ENCODE measurements at places on chromosomes 1 and 21. TPM values are rescaled to one million over a fixed set of nuclear protein-coding genes. Genes with fewer than 3 reads are reported as not detected.
A peak's percentile ranks its signal among the peaks of the same experiment; 100 is the strongest.

Gene CLDN17
- polyA plus RNA-seq = 0.46 TPM

Gene EFNA3
- 9.9 TPM for polyA plus RNA-seq

- DNase-seq = no peak
Measured at GRCh38 chr1:19042675-19043578, 86.5 kb upstream of the IFFO2 start.

DNA sequence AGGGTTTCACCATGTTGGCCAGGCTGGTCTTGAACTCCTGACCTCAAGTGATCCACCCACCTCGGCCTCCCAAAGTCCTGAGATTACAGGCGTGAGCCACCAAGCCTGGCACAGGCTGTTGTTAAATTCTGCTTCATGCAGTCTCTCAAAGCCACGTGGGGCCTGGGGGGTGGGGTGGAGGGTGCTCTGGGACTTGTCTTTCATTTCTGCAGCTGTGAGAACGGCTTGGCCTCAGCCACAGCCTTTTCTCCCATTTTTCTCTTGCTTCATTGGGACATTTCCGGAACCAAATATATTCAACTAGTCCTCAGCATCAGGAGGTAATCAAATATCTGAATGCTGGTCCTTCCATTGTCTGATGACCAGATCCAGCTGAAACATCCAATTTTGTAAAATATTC, 27.6 kb upstream of the KCNE2 start:
- DNase-seq = no peak

DNA sequence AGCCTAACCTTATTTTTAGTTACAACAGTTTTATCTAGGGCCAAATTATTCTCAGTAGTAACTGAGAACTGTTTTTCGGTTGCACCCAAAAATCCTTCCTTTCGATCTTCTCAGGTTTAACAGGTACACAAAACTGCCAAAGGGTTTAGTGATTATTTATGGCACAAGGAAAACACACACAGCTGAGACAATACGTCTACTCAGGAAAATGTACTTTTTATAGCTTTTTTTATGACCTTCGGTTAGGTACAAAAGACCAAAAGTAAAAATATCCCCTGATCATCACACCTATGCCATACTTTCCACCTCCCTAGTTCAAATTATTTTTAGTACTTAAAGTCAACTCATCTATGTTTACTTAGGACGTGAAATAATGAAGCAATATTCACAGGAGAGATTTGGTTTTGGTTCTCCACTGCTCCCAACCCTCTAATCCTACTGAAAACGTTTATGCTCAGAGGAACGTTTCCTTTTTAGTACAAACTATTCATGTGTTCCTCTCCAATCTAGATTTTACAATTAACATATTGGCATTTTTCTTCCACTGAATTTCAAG, 48.7 kb downstream of the TTLL7 start:
- DNase-seq = no peak

DNA sequence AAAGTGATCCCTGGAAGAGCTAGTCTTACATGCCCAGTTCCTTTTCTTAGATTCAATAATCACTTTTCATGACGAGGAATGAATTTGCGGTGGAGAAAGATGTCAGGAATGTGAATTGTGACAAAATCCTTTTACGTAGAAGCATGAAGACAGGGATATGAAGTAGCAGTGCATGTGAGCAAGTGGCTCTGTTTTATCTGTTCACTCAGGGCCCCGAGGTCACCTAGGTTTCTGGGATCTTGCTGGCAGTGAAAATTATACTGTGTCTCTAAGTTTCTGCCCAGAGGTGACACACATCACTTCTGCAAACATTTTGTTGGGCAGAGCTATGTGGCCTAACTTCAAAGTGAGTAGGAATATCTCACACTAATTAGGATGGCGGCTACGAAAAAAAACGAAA, 79.3 kb downstream of the USP25 start:
- DNase-seq = no peak

Gene PLA2G2F
- not detected for polyA plus RNA-seq

DNA sequence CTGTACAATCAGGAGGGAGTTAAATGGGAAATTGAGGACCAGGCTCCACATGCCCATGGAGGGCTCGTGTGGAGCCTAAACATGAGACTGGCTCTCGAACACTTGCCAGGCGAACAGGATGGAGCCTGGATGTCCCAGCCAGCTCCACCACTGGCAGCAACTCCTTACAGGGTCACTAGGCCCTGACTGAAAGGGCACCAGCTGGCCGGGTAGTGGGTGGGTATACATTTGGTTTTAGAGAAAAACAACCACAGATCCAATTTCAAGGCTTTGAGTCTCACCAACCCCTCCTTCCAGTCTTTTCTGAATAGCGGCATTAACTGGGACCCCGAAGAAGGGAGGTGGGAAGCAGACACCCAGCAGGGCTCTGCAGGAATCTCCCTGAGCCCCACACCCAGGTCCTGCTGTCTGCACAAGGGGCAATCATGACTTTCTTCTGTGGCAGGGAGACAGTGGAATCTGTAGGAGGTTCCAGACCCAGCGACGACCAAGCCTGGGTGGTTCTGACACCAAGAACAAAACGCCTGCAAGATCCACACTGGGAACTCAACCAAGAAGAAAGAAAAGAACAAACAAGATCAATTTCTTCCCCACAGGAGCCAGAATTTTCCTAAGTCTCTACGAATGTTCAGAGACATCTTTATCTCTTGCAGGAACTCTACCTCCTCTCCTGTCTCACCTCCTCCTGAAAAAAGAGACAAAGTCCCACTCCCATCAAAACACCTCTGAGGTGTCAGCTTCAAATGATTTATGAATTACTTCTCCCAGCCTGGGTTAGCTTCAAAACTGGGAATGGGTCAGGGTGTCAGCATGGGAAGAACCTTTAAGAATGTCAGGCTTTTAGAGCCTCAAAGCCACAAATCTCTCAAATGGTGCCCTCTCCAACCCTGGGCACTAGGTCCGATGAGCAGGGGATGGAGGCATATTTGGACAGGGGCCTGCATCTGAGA, 26.5 kb upstream of the SRP9 start:
- DNase-seq = no peak

Gene TBX15
- 1.5 TPM for polyA plus RNA-seq

- DNase-seq = no peak
Measured at GRCh38 chr1:24558902-24559791, 3.3 kb downstream of the NCMAP start.

Gene CYP4A11
- polyA plus RNA-seq = not detected

Gene KCNQ4
- 2.3 TPM for polyA plus RNA-seq

GRCh38 chr1:10764296-10764798, 32.1 kb downstream of the CASZ1 start:
- DNase-seq = no peak

GRCh38 chr1:202193614-202194327, at the start of gene LGR6:
Gene LGR6 (plus strand): TSS chr1:202193799. CDS start chr1:202193990, 191 bp downstream.
- DNase-seq = no peak

Gene GLMP
- 26.1 TPM for polyA plus RNA-seq

DNA sequence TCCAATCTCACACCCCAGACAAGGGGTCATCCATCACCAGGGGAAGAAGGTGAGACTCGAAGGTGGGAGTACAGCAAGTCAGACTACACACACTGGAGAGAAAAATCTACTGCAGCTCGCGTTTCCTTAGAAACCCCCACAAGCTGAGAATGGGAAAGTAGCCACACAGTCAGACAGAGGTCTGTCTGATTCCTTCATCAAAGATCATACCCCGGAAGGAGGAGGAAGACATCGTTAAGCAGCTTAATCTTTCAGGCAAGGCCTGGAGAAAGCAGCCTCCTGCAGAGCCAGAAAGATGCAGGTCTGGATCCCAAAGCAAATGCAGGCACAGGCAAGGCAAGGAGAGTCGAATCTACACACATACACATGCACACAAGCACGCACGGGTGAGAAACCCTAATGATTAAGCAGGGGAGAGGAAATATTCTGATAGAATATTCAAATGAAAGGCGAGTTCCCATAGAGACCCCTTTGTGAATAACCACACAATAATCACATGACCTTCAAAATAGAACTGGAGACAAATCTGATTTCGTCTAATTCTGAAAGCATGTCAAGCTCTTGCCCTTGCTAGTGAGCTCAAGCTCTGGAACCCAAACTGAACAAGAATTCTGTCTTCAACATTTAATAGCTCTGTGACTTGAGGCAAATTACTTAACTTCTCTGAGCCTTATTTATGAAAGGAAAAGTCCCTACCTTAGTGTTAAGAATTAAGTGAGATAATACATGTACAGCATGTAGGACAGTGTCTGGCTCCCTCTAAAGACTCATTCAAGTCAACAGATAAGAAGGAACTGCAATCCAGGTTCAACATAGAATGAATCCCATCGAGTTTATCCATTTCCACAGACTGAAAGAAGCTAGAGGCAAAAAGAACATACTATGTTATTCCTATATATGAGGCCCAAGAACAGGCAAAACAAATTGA, 387.8 kb downstream of the OMA1 start:
- DNase-seq = no peak

GRCh38 chr1:58084266-58084665, 462.3 kb downstream of the OMA1 start:
- no peak for DNase-seq

- no peak for DNase-seq
Measured at GRCh38 chr1:228284521-228284920, 76.7 kb downstream of the OBSCN start.

DNA sequence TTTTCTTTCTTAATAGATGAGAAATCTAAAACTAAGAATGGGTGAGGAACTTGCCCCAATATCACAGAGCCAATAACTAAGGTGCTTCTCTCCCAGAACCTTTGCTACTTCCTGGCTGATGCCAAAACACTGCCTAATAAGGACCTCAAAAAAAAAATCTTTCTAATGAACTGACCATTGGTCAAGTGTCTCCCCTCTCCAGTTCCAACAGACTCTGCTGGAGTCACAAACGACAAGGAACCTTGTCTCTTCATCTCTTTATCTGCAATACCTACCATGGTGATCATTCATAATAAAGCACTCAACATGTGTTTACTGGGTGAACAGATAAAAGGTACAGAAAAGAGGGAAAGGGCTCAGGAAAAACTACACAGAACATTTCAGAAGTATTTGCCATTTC, 197.4 kb downstream of the LTN1 start:
- no peak for DNase-seq

Gene LCE3E
- not detected for polyA plus RNA-seq

- DNase-seq = no peak
Measured at GRCh38 chr1:147124266-147124665, 48.0 kb downstream of the PRKAB2 start.

DNA sequence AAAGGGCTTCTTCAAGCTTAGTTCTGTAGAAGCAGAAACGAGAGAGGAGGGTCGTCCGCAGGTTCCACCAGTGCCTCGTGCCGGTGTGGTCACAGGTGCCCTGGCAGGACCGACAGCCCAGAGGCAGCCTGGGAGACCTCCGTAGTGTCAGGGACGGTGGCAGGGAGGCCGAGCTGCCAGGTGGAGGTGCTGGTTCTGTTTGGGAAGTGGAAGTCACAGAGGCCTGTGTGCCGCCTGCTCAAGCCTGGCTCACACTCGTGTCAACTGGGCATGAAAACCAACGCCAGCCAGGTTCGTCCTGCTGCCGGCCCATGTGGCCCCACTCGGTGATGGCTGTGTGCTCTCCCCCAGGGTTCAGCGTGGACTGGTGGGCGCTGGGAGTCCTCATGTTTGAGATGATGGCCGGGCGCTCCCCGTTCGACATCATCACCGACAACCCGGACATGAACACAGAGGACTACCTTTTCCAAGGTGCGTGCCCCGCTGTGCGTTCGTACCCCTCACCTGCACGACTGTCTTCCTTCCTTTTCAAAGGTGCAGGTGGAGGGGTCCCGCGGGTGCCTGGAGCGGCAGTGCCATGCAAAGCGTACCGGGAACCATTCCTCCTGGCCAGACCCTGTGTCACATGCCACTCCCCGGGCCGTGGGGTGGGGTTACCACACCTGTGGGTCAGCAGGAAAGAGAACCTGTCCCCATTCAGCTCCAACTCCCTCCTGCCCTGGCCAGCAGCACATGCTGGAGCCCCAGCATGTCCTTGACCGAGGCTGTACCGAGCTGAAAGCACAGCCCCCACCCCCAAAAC, 20.8 kb downstream of the FAAP20 start:
- no peak for DNase-seq

- DNase-seq = no peak
Measured at GRCh38 chr1:167291539-167292185, 71.0 kb downstream of the POU2F1 start.

Gene KCNJ6
- polyA plus RNA-seq = 0.25 TPM

Gene PPFIA4
- 6.6 TPM for polyA plus RNA-seq

DNA sequence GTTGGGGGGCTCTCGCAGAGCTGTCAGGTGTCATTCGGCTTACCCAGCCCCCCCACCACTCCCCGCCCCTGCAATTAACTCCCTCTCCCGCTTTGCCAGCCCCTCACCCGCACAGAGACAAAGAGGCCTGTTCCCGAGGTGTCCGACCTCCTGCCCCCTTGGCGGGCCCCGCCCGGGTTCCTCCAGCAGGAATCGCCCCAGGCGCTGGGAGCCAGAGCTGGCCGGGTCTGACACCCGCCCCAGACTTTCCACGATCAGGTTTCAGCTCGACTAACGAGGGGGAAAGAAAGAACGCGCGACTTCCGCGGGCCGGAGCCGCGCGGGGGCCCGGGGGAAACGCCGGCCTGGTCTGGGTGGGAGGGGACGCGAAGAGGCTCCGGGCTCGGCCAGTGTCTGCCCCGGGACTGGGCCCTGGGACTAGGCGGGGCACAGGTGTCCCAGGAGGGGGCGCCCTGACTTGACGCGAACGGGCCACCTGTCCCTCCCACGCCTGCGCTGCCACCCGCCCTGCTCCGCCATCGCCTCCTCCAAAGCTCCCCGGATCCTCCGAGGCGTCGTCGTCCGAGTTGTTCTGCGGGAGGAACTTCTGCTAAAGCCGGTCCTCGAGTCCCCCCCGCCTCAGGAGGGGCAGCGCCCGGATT, 36.4 kb upstream of the HHAT start:
- peak; percentile 73 for DNase-seq

GRCh38 chr1:2578758-2579118, 7.8 kb upstream of the PRXL2B start:
- DNase-seq = no peak

Gene UTS2
- polyA plus RNA-seq = 1.1 TPM

GRCh38 chr1:66438062-66438461, 95.9 kb upstream of the SGIP1 start:
- DNase-seq = no peak

- DNase-seq = no peak
Measured at GRCh38 chr1:61851849-61852669, 109.8 kb downstream of the PATJ start.

Gene DOP1B
- polyA plus RNA-seq = 9.6 TPM

DNA sequence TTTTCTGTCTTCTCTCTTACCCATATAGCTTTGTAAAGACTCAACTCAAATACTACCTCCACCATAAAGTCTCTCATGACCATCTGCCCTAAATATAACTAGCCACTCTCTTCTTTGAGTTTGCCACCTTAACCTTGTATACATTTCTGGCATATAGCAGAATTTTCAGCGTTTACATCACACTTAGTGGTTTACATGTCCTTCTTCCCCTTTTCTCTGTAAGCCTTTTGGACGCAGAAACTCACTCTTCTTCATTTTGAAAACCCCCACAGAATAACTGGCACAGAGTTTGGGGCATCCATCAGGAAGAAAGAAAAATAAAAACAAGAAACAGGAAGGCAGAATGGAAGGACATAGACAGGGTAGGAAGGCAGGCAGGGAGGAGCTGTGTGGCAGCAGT, 131.8 kb upstream of the DUSP10 start:
- DNase-seq = no peak

- no peak for DNase-seq
Measured at GRCh38 chr1:174812656-174813055, 187.1 kb upstream of the CACYBP start.

- DNase-seq = peak; percentile 60
Measured at GRCh38 chr1:41416552-41417334, 55.5 kb downstream of the FOXO6 start.
